ENCODE measurements at places on chromosomes 7 and 10.
A peak's percentile ranks its signal among the peaks of the same experiment; 100 is the strongest.

GRCh38 chr10:74500816-74501215, 325.6 kb upstream of the KAT6B start:
- DNase-seq, result no peak

- no peak for DNase-seq
Observed at GRCh38 chr10:3135006-3135405, 37.6 kb downstream of the PITRM1 start.

DNA sequence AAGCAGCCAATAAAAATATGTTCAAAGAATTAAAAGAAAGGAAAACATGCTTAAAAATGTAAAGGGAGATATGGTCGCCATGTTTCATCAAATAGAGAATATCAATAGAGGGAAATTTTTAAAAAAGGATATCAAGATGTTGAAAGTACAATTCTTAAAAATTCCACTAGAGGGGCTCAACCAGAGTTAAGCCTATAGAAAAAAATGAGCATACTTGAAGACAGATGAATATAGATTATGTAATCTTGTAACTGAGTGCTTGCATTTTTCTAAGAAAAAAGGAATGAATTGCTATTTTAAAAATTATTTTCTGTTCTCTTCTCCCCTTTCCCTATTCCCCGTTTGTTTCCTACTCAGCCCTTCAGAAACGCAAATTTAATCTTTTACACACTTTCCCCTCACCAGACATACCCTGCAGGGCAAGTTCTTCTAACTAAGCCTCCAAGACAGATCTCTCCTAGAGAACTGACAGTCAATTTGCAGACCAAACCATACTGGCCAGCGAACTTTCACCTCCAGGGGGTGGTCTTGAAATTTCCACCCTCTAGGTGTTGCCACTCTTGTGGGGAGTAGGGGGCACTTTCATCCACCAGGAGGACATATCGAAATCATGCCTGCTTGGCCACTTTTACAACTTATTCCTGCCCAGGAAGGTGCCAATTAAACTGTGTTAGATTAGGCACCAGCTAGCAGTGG, 67.7 kb downstream of the NSUN6 start:
- DNase-seq, result no peak

GRCh38 chr10:103512591-103513379, 19.3 kb downstream of the NEURL1 start:
- no peak for DNase-seq

- DNase-seq, result no peak
Observed at GRCh38 chr10:125284875-125285597, 124.7 kb upstream of the CTBP2 start.

GRCh38 chr7:105387508-105388355, 989 bp downstream of the SRPK2 start:
- DNase-seq, result peak; percentile 17

Measured in CD14-positive monocyte (primary cell).